Fibroblast of skin of right biceps (primary cell): ENCODE measurements at places on chromosomes 2 and 18.

DNA sequence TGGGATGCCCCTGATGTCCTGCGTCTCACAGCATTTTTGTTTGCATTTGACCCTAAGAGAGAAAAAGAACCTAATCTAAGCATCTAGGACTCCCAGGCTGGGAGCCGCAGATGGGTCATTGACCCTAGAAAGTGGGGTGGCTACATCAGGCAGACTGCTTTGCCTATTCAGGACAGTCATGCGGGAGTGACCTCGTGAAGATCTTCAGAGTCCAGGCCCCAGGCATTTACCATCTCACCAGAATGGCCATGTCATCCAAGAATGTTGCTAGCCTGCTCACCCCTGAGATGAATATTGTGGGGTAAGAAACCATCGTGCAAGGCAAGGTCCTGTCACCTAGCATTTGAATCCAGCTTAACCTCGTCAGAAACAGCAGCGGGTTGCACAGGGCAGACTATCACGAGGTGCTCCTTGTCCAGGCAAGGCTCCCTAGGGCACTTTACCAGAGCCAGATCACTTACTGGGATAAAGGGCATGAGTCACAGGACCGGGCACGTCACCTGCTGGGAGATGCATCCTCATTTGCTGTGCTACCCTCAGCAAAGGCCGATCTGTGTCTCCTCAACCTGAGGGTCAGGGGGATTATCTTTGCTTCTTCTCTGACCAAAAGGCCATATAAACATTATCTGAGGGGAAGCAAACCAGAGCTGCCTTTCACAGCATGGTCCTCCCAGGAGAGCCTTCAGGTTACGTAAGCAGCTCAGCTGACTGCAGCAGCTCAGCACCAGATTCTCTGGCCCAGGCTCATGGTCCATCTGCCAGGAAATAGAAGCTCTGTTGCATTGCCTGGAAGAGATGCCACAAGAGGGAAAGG is 162.3 kb downstream of the ACKR3 start:
- DNase-seq = peak; percentile 34

- peak; percentile 98 for DNase-seq
Observed at GRCh38 chr2:170525566-170525900, 189.6 kb upstream of the SP5 start.

DNA sequence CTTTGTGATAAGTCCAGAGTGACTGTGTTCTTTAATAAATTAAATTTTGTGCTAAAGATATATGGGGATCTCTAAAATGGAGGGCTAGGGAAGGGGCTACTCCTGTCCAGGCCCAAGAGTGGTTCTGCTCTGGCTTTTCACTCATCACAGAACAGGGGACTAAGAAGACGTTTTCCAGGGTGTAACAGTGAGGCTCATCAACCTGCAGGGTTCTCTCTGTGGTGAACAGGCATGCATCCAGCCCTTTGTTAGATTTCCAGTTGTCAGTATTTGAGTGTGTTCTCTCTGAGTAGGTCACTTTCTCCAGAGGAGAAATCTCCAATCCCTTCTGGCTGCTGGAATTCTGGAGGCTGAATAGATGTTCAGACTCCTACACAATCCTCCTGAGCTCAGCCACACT is 408.9 kb downstream of the PLCL1 start:
- DNase-seq = no peak

DNA sequence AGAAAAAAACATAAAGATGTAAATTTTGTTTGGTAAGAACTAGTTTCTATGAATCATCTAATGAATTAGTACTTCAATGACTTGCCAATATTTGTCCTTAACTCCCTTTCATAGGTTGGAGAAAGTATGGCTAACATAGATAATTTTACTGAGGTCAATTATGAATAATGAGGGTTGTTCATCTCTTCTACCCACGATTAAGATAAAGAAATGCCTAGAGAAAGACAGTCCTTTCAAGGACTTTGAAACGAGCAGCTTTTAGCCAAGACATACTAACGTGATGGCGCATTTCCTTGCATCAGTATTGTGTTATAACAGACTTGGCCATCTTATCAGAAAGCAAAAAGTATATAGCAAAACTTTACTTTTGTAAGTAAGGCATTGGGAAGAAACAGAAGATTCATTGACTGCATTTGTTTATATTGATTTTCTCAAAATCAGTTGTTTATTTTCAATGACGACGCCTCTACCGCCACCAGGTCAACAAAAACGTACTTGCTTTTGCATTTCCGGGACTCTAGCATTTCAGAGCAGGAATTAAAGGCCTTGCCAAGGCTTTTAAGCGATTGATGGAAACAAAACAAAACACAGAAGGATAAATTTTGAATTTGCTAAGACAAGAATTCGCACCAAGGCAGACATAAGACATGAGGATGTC is 961 bp downstream of the RBM43 start:
- DNase-seq = peak; percentile 24

GRCh38 chr2:42128721-42129486 is 40.2 kb upstream of the EML4 start:
- DNase-seq = peak; percentile 96

DNA sequence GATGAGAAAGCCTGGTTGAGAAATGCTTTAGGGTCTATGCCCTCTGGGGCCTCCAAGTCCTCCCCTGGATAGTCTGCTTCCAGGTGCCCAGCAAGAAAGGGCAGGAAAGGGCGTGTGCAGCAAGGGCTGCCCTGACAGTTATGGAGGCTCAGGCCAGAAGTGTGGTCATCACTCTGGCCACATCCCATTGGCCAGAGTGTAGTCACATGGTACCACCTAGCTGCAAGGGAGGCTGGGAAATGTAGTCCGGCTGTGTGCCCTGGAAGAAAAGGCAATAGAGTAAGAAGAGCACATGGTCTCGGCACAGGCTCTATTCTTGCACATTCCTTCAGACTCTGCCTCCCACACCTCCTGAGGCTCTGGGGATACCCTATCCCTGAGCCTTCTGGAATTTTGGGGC is 35.7 kb downstream of the ODC1 start:
- peak; percentile 47 for DNase-seq

DNA sequence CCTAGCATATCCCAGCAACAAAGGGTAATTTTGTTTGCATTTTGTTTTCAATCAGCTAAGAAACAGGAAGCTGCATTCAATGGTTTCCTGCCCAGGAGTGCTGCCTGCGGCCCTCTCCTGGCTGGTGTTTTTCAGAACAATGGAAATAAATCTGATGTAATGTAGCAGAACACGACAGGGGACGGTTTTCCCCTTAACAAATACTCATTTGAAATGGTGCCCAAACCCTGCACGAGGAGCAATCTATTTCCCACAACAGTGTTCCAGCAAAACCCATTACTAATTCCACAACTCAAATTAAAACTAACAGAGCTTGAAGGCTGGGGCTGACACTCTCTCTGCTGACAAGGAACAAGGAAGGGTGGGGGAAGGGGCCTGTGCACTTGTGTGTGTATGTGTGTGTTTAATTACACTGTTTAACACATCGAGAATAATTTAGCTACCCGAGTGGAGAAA is 8.7 kb downstream of the CAPN13 start:
- DNase-seq = no peak

DNA sequence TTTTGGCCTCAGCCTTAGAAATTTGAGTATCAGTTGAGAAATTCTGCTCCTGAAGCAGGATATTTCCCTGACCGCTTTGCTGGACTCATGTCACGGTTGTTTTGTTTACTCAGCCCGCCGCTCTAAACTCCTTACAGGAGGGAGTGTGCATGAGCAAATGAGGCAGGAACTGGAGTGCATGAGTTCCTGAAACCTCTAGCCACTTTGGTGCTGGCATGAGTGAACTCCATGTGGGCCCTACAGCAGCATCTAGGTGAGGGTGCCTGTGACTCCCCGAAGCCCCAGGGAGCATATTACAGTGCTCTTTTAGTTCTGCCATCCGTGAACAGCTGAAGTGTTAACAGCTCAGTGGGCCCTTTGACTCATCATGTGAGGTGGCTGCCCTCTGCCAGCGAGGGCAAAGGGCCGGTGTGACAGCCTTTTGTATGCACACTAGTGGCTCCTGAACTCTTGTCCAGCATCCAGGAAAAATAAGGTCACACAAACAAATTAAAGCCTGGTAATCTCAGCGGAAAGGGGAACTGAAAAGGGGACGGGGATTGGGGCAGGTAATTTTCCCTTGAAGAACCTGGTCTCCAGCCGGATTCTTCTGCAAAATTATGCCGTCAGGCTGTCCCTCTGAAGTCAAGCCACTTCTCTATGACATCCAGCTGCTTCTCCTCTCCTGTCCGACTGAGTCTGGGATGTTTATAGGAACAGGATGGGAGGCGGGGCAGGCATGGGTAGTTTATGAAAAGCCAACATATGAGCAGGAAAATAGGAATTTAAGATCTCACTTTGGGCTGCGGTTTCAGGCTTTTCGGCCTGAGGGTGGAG is 1668.7 kb downstream of the SUCLG1 start:
- DNase-seq = peak; percentile 75
